ENCODE measurements at places on chromosomes 7 and 10. TPM values are rescaled to one million over a fixed set of nuclear protein-coding genes. Genes with fewer than 3 reads are reported as not detected.
A peak's percentile ranks its signal among the peaks of the same experiment; 100 is the strongest.

- no peak for DNase-seq
These were observed 81.5 kb upstream of the LRRTM3 start for GRCh38 chr10:66844176-66844942.

- no peak for DNase-seq
These were observed 12.9 kb downstream of the BAG3 start for GRCh38 chr10:119663866-119664698.

DNA sequence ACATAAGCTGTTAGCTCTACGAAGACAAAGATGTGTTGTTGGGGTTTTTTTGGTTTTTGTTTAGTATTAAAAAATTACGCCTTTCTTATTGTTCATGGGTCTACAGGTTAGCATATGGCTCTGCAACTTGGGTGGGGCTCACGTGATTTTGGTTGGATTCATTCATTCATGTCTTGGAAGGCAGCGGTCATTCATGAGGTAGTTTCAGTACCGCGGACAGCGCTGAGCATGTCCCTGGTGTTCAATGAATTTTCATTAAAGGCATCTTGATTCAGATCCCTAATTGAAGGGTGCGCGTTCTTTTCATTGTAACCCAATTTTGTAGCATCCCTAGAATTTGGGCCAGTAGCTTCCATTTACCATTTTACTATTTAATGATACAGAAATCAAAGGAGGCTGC, 42.9 kb upstream of the TCERG1L start:
- no peak for DNase-seq

DNA sequence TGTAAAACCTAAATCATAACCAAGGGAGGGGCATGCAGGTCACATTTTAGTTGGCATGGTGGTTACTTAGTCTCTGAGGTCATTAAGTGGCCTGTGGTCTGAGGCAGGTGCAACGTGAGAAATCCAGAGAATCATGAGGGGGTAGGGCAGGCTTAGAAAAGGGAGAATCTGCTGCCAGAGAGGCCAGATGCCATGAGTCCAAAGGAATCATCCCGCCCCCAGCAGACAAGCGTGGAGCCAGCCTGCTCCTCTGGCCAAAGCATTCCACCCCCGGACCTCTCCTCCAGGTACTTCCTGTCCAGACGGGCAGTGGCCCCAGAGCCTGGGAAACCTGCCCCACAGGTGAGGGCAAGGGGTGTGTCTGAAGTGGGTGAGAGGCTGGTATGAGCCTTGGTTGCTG, 196.4 kb upstream of the ZNF32 start:
- no peak for DNase-seq

GRCh38 chr7:82810558-82811259, 352.0 kb downstream of the PCLO start:
- DNase-seq, result no peak

DNA sequence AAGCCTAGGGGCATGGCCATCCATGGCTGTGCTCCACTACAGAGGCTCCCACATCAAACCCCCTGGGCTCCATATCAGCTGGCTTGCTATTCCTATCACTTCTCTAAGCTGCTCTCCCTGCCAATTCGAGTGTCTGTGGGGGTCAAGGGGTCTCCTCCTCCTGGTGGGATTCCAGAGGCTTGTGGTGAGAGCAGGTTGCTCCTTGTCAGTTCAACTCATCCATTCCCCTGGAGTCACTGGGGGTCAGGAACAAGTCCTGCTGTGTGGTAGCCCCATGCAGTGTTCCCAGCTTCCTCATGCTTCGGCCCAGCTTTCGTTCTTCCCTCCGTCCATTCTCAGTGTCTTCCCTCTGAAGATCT, 86.6 kb upstream of the UNC5B start:
- no peak for DNase-seq

DNA sequence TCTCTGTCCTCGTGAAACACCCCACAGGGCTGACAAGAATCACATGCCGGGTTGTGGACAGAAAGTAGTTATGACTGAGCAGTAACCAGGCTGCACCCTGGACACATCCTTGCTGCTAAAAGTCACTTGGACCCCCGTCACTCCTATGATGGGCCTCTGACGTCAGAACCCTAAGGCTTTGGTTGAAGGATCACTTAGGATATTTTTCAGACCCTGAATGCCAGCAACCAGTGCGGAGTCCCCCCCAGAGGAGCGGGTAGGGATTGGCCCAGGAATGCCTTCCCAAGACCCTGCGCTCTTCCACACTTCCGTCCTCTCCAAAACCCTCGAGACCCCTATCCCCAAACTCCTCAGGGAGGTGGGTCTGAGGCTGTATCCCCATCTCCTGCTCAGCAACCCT, 52.1 kb downstream of the CFAP46 start:
- no peak for DNase-seq

GRCh38 chr7:70539617-70540016, 592.3 kb upstream of the GALNT17 start:
- no peak for DNase-seq

DNA sequence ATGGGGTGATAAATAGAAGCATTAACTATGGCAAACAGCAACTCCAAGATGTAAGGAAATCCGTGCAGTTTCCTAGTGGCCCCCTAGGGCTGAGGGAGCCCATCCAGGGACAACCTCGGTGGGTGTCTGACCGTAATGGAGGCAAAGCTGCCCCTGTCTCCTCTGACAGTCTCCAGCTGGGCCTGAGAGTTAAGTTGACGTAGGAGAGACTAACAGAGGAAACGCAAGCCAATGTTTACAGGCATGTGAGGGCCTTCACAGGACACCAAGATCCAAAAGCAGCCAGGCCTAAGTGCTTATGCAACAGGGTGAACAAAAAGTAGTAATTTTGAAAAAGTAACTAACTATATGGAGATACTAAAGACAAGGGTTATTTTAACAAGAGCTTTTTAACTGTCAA, 330.0 kb upstream of the C7orf33 start:
- DNase-seq, result no peak

- no peak for DNase-seq
These were observed 1.2 kb downstream of the GRK5 start for GRCh38 chr10:119208553-119208940.

DNA sequence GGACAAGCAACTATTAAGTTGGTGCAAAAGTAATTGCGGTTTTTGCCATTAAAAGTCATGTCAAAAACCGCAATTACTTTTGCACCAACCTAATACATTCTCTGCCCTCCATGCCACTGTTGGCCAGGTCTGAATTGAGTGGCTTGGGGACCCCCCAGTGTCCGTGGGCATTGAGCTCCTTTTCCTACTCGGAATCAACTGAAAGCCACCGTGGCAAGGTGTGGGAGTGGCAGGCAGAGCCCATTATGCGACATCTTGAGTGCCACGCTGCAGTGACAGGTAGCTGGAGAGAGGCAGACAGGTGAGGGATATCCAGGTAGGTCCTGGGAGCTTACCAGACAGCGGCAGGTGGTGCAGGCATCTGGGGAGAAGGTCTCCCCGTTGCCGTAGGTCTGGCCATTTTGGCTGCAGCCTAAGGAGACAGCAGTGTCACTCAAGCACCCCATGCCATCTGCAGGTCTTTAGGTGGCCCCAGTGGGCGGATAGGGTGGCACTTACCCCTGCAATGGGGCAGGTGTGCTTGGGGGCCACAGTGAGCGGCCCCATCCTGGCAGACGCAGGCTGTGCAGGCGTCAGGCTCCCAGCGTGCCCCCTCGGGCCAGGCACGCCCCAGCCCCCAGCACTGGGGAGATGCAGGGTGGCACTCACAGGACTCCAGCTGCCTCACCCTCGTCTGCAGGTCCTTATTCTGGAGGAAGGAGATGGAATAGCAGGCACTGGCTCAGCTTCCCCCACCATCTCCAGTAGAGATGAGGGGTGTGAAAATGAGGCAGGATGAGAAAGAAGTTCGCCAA, 3.5 kb downstream of the KCP start:
- peak; percentile 62 for DNase-seq

DNA sequence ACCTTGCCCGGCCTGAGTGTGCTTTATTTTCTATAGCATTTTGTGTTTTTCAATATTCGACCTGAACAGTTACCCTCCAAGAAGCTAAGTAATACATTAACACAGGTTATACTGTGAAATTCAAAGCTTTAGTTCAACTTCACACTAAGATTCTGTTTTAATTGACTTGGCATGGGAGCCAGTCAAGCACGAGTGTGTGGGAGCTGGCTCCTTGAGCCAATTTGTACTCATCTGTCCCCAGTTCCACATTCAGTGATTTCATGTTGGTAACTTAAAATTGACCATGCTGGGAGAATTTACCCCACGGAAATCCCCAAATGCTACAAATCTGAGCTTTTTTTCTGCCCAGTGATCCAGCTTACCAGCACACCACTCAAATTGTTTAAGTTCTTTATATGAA, 20.3 kb downstream of the TSPAN12 start:
- DNase-seq, result no peak

DNA sequence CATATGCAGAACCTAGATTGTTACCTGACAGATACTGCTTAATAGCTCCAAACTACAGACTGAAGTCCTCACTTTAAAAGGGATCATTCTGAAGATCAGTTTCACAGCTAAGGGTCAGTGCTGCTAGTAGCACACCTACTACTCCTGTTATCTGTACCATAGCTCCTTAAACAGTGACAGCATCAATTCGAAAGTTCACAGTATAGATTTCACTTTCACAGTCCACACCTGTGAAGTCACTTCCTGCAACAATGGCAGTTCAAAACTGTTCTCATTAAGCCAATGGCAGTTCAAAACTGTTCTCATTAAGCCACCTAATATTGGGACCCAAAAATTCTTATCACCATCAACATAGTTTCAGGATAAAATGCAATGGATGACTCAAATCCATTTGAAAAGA, 10.7 kb upstream of the FHIP2A start:
- DNase-seq, result no peak

Gene PPA1
- total RNA-seq, result 76.3 TPM

Gene ACSM6
- not detected for total RNA-seq

Gene PRLHR
- total RNA-seq, result not detected

Gene KIF5B
- 225 TPM for total RNA-seq

Gene IFIT5
- total RNA-seq, result 22.4 TPM

Gene LOXL4
- total RNA-seq, result 10.9 TPM

Gene TBX20
- not detected for total RNA-seq

Gene POLR2J2
- total RNA-seq, result 7.5 TPM

Gene LRRC17
- total RNA-seq, result 1.4 TPM

Gene CRHR2
- total RNA-seq, result 0.10 TPM
